Bone marrow (tissue), 2 donors: ENCODE measurements at places on chromosomes 12 and 14.

- no peak for DNase-seq
Measured at GRCh38 chr12:22536971-22537544, 7.3 kb downstream of the C2CD5 start.

DNA sequence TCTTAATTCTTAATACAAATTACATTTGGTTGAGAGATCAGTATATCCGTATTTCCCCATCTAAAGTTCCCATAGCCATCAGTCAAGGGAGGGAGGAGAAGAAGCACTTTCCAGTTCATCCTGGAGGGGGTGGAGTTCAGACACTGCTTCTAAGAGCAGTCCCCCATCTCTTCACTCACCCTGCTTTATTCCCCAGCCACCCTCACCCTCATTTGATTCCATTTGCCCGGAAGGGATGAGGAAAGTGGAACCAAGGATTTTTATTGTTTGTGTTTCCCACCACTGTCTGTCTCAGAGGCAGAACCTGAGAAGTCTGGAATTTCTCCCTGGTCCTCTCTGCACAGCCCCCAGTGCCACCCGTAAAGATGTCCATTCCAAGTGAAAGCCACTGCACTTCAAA is 134.2 kb upstream of the HIF1A start:
- no peak for DNase-seq

GRCh38 chr12:75087654-75088053 is 122.0 kb downstream of the KCNC2 start:
- DNase-seq: no peak

GRCh38 chr12:6363010-6363329 is 12.4 kb downstream of the SCNN1A start:
- no peak for DNase-seq

DNA sequence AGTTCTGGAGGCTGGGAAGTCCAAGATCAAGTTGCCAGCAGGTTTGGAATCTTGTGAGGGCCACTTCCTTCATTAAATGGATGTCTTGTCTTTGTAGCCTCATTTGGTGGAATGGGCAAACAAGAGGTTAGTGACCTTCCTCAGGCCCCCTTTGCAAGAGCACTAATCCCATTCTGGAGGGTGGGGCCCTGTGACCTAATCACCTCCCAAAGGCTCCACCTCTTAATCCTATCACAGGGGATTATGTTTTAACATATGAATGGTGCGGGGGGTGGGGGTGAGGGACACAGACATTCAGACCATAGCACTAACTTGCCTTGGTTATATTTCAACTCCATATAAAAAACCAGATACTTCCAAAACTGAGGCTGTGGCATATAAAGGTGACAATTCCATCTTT is 59.9 kb upstream of the PPP4R3A start:
- DNase-seq: no peak

DNA sequence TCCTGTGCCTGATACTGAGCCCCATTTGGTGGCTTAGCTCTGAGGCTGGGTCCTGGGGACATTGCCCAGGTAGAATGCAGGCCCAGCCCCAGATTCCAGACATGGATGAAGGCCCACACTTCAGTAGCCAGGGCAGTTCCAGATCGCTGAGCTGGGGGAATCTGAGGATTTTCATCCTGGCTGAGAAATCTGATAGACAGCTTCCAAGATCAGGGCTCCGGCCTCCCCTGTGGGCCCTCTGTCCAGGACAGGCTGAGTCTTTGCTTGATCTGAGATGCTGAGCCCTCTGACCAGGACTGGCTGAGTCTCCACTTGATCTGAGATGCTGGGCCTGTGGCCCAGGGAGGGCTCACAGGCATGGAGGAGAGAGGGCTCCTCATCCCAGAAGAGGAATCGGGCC is 3.3 kb upstream of the RASAL1 start:
- no peak for DNase-seq

DNA sequence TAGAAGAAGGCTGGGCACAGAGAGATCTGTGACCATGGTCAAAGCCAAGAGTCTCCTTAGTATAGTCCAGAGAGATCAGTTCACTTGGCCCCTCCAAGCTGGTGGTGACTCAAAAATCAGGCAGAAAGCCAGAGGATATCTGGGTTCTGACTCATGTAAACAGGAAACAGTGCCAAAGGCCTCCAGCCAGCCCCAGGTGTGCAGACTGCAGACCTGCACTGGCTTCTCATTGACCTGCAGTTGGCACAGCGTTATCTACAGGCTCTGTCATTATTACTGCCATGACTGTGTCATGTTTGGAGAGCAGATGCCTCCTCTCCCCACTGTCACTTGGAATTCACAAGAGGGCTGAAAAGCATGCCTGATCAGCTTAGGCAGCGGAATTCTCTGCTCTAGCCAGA is 295.7 kb upstream of the PRKD1 start:
- DNase-seq: no peak

GRCh38 chr12:107530701-107531100 is 154.9 kb upstream of the PWP1 start:
- DNase-seq: no peak

DNA sequence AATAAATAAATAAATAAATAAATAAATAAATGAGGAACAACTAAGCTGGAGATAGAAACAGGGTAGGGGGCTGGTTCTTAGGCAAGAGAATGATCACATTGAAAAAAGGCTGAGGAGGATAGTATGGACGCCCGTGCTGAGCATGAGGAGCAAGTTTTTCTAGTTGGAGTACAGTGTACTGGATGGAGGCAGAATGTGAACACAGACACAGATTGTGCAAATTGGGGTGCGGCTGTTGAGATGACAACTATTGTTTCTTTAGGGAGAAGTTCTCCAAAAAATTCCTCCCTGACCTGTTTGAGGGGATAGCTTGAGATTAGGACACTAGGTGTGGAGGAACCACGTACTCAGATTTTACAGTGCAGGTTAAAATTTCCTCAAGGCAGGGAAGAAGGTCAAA is 979 bp upstream of the BIN2 start:
- no peak for DNase-seq

DNA sequence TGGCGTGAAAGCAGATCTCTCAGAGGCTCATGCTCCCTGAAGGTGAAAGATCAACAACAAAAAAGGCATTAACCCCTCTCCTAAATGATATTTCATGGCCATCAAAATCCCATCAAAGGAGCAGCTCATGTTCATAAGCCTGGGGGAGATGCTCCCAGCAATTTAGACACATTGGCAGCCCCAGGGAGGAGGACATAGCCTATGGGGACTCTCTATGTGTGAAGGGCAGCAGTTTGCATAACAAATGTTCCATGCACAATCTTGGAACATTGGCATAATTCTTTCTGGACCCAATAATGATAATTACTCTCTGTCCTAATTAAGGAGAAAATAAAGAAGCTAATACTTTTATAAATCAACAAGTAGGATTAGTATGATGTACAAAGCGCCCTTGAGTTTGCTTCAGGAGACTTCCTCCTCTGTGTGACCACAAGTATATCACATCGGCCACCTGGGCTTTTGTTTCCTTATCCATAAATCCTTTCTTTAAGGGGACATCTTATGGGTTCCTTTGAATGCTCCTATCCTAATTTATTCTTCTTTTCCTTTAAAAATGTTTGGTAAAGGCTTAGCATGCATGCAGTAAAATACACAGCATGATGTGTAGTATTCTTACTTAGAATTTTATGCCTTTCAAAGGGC is 161.9 kb upstream of the PLEKHG7 start:
- DNase-seq: no peak

DNA sequence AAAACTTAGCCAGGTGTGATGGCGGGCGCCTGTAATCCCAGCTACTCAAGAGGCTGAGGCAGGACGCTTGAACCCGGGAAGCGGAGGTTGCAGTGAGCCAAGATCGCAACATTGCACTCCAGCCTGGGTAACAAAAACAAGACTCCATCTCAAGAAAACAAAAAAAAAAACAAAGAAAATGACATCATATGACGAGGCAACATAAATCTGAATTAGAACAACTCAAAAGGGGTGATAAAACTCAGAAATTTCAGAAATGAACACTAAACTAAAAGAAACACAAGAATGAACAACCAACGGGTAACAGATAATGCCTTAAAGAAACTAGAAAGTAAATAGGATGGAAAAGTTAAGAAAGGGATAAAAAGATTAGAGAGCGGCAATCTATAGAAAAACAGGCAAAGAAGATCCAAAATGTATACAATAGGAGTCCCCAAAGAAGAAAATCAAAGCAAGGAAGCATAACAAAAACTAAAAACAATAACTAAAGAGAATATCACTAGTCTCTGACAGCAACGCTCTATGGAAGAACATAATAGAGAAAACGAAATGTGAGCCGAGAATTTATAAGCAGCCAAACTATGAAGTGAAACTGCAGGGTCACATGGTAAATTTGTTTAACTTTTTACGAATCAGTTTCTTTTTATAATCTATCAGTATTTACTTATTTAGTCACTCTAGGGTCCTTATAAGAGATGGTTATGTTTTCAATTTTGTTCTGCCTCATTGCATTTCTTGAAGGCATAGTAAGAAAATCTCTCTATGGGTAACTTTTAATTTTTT is 45.7 kb downstream of the SPPL3 start:
- DNase-seq: no peak

GRCh38 chr12:89319122-89319521 is 33.2 kb downstream of the DUSP6 start:
- no peak for DNase-seq

DNA sequence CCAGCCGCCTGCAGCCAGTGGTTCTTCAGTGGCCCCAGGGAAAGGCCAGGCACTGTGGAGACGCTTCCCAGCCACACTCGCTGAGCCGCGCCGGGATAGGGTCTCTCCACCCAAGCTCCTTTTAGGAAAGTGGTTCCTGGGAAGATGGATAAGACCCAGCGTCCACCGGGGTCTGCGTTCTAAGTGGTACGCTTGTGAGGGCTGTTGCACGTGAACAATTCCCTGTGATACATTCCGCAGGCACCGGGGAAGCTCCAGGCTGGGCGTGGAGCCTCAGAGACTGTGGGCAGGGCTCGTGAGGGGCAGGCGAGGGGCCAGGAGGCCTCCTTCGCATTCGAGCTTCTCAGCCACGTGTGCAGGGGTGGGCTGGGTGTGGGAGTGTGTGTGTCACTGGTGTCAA is 48.4 kb downstream of the GALNT9 start:
- DNase-seq: no peak

DNA sequence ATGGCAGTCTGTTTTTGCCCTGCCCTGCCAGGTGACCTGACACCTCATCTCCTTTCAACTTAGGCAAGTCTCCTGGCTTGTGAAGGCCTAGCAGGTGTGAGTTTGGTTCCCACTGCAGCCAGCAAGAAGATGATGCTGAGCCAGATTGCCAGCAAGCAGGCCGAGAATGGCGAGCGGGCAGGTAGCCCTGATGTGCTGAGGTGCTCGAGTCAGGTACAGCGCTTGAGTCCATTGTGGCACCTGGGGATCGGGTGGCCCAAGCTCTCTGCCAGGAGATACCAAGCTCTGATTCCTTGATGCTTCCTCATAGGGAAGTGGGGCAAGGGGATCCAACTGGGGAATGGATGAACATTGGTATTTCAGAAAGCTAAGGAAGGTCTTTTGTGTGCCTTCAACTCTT is 4.1 kb upstream of the CSAD start:
- DNase-seq: no peak

- DNase-seq: no peak
Measured at GRCh38 chr12:5102261-5102789, 58.6 kb downstream of the KCNA5 start.

GRCh38 chr14:78340250-78340649 is 170.1 kb downstream of the NRXN3 start:
- no peak for DNase-seq

DNA sequence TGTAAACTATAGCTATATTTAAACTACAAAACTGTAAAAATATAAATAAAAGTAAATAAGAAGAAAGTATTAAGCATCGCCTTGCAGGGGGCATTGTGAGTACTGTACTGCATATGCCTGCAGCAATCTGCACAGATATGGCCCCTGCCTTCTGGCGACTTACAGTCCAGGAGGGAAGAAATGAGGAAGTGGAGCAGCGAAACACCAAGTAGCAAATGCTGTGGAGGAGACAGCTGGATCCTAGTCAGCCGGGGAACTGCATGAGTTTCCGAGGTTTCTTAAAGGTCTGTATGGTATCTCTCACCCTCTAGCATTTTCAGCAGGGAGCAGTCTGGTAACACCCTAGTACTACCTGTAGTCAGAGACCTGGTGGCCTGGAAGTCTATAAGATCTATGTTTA is 256.9 kb downstream of the CACNA1C start:
- no peak for DNase-seq

GRCh38 chr14:75286313-75286712 is 7.7 kb downstream of the FOS start:
- no peak for DNase-seq

DNA sequence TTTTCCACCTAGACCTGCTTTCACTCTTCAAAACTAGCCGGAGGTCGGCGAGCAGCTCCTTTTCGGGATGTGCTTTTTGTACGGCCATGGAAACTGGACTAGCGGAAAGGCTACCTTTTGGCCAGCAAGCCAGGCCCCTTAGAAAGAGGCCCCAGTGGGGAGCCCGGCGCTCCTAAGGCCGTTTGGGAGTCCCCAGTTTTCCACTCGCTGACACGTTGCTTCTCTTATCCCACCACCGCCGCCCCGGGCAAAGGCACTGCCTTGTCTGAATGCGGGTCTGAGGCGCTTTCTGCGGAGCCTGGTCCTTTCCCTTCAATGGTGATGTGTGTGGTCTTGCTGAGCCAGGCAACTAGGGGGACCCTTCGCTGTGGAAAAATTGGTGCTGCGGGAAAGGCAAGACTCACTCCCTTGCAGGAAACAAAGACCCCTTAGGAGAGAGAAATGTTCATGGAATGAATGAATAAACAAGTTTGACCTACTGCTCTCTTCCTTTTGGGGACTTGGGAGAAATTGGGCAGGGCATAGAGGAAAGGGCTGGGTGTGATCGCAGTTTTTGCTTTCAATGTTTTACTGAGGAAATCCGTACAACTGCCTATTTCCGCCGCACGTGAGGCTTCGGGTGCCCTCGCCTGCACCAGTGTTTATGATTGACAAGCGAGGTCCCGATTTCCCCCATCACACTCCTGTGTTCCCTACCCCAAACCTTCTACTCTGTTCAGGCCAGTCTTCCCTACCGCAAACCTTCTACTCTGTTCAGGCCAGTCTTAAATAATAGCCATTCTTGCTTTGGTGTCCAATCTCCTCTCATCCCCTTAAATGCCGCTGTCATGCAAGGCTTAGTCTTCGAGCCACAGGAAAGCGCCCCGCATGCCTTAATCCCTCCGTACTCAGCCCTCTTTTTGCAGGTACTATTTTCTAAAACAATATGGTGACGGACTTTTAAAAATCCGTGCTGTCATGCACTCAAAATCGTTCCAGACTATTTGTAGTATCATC is 1.0 kb upstream of the SLC38A2 start:
- DNase-seq: peak; percentile 50

GRCh38 chr14:74979442-74980397 is 23.0 kb upstream of the EIF2B2 start:
- DNase-seq: no peak

- DNase-seq: no peak
Measured at GRCh38 chr14:91272341-91273272, 28.1 kb upstream of the GPR68 start.
